T-helper 9 cell (primary cell): ENCODE measurements at places on chromosomes 7 and 10.

DNA sequence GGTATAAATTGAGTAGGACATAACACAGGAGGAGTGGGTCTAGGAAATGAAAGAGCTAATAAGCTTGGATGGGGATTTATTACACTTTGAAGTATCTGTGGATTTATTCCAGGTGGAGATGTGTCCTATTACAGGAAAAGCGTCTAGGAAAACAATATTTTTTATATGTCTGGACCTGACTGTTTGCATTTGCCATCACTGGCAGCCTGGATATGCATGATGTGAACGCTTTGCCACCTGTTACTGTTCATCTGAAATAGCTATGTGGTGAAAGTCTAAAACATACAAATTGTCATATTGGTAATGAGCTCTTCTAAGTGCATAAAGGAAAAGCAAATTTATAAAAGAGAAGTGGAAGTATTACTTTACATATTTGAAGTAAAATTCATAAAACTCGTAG, 31.6 kb upstream of the AGMO start:
- no peak for DNase-seq

- no peak for DNase-seq
Measured at GRCh38 chr10:86941991-86942421, 15.4 kb downstream of the MMRN2 start.

DNA sequence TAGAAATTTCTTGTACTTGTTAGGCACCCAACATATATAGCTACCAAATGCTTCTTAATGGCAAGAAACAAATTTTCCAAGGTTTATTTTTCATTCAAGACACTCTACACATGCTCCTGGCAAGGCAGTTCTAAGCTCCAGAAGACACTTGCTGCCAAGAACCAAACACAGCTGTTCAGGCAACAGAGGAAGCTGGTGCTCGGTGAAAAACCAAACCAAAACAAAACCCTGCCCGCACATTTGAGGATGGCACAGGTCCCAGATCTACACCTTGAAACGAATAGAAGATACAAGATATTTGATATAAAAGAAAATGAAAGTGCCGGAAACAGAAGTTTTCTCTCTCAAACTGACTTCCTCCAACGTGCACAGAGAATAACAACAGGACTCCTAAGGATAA, 4.9 kb upstream of the DNTT start:
- DNase-seq = no peak

- no peak for DNase-seq
Measured at GRCh38 chr10:92801978-92802872, 46.1 kb upstream of the EXOC6 start.
